Epithelial cell of proximal tubule (primary cell): ENCODE measurements at places on chromosomes 2 and 18.

DNA sequence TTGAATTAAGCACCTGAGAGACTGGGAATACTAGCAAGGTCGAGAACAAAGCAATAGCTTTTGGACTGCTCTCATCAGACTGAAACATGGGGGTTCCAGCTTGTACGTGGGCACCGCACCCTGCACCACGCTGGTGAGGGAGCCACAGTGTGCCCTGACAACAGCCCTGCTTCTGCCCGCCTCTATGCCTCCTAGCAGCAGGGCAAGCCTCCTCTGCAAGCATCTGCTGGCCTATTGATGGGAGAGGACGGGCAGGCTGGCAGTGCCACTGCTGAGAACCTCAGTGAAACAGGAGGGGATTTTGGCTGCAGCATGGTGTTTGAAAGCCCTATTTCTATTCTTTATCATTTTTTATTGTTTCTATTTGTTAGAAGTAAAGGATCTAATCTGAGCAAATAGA, 146.1 kb upstream of the OTOS start:
- DNase-seq: no peak

DNA sequence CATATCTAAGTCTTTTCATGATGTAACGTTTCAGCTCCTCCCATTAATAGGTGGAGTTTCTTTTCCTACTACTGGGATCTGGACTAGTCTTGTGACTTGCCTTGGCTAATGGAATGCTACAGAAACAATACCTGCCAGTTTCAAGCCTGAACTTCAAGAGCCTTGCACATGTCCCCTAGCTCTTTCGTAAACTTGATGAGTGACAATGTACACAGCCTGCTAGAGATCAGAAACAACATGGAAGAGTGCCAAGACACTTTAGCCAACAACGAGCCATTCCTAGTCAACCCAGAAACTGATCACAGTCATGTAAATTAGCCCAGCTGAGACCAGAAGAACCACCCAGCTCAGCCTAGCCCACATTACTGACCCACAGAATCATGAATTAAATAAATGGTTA, 24.8 kb upstream of the STK39 start:
- DNase-seq: no peak

DNA sequence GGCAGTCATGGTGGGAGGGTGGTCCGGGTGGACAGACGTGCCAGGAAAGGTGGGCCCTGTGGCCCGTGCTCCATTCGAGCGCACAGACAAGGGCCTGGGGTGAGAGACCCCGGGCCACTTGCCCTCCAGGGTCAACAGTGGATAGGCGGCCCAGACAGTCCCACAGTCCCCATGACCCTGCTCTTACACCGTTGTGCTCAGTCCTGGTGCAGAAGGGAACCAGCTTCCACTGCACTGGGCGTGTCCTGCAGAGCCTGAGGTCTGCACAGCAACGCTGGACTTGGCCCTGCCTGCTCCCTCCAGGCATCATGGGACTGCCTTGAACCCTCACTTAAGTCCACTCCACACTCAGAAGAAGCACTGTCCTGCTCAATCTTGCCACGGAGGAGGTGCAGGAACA, 52.0 kb downstream of the PXDN start:
- no peak for DNase-seq

DNA sequence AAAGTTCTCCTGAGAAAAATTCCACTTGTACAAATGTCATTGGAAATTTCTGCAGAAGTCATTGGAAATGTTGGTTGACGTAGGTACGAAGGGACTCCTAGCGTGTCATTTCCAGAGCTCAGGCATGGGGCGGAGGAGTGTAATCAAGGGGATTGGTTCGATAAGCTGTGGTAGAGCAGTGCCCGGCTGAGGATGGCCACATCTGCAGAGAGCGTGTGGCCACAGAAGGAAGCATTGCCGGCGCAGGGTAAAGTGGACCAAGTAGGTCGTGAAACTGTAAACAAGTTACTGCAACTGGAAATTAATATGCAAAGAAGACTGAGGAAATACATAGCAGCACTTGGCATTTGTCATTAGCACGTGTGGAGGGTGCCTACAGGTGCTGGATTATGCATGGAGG, 101.8 kb downstream of the DGKD start:
- DNase-seq: no peak

DNA sequence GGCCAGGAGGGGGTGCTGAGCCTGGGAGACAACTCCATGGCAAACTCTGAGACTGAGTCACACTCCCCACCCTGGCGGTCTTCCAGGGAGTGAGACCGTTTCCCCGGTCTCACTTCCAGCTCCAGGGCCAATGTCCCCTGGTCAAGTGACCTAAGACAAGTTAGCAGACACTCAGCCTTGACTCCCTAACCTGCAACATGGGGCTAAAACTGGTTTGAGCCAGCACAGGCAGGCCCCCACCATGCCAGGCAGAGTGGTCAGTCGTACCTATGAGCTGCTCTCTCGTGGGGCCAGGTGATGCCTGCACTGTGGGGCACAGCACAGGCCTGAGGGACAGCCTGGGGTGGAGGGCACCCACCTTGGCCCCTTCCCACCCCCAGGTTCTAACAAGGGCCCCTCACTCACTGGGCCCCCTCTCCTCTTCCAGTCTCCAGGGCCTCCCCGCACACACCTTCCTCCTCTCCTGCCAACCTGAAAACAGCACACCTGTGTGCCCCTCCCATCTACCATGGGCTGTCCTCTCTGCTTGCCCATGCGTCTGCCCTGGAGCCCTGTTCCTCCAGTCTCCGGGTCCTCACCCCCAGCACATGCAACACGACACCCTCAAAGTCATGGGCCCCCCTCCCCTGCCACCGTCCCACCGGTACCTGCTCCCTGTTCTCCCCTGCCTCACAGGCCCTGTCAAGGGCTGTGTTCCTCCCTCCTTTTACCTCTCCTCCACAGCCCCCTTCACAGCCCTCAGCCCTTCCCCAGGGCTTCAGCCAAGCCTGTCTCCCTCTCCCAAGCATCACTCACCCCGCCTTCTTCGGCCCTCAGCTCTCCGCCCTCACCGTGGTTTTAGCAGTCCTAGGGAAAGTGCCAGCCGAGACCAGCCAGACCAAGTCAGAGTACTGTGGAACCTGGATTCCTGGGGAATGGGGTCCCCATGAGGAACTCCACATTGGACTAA, 1.6 kb downstream of the GPR17 start:
- no peak for DNase-seq

- no peak for DNase-seq
Observed at GRCh38 chr18:24071779-24072178, 57.2 kb downstream of the TTC39C start.

DNA sequence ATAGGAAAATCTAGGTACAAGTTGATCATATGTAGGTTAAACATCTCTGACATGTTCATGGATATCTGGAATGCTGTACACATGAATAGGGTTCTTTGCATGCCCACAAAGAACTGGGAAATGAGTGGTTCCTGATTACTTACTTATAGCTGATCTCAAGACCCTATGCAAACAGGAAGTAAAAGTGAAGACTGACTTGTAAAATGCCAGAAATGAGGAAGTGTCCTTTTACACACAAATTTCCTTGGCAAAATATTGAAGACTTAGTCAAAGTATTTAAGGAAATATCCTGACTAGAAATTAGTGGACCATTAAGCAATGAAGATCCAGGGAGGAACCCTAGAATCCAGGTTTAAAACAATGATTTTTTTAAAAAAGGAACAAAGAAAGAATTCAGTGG, 203.7 kb upstream of the DLGAP1 start:
- no peak for DNase-seq

GRCh38 chr2:144693179-144693578, 173.3 kb upstream of the ZEB2 start:
- DNase-seq: no peak

- DNase-seq: no peak
Observed at GRCh38 chr18:35180455-35180854, 60.4 kb upstream of the ZNF397 start.

- DNase-seq: no peak
Observed at GRCh38 chr2:236852100-236852976, 233.4 kb upstream of the COPS8 start.

GRCh38 chr2:157898591-157898996, 22.5 kb upstream of the ACVR1 start:
- peak; percentile 70 for DNase-seq
